ENCODE measurements at places on chromosomes 4 and X.

DNA sequence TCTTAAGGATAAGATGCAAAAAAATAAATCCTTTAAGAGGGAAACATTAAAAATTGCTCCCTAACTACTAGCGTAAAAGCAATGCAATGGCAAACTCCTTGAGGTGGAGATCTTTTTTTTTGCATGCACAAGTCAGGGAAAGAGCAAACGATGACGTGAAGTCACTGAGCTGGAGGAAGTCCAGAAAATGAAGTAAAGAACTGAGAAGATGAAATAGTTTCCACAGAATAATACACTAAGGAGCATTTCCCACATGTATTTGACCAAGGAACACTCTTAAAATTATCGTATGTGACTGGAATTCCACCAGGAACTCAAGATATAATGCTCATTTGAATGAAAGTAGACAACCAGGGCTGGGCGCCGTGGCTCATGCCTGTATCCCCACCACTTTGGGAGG, 21.0 kb upstream of the DOCK11 start:
- no peak for DNase-seq

DNA sequence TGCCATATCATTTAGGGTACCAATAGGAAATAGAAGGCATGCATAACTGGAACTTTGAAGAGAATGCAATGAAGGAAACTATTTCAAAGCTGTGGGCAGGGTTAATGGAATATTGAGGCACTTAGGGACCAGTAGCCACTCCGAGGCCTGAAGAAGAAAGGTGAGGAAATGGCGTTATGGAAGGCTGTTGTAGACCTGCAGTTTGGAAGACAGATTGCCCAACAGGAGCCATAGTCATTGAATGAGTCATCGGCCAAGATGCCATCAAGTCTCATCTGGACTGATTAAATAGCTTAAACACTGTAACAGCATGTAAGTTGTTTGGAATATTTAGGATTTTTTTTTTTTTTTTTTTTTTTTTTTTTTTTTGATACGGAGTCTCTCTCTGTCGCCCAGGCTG, 11.6 kb downstream of the CXCL13 start:
- DNase-seq, result no peak

GRCh38 chrX:105865709-105866108, 43.4 kb downstream of the NRK start:
- DNase-seq, result no peak

DNA sequence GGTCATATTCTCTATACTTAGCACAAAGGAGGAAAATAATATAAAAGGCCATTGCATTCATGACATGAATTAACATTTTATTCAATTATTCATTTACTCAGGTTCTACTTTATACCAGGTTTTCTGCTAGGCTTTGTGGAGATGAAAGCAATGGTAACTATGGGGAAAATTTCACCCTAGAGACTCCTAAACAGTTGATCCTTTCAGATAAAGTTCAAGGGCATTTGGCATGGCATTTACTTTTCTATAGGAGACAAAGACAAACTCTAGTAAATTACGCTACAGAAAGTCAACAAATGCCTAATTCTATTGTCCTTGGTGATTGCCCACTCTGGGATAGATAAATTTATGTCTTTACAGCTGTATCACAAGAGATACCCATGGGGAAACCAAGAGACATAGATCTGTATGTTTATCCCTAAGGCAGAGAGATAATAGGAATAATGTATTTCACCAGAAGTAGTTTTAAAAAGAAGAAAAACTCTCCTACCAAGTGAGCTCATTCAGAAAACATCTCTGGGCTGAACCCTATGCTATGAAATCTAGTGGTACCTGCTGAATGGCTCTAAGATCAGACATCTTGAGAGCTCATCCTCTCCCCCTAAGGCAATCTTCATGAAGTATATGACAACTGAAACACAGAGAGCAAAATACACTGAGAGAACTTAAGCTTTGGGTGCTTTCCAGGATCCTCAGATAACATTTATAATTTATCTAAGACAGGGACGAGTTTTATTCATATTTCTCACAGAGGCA, 316.7 kb downstream of the ANTXR2 start:
- no peak for DNase-seq

GRCh38 chr4:71113294-71113693, 119.8 kb downstream of the DCK start:
- no peak for DNase-seq

GRCh38 chr4:139374251-139374650, 72.0 kb upstream of the NDUFC1 start:
- no peak for DNase-seq

DNA sequence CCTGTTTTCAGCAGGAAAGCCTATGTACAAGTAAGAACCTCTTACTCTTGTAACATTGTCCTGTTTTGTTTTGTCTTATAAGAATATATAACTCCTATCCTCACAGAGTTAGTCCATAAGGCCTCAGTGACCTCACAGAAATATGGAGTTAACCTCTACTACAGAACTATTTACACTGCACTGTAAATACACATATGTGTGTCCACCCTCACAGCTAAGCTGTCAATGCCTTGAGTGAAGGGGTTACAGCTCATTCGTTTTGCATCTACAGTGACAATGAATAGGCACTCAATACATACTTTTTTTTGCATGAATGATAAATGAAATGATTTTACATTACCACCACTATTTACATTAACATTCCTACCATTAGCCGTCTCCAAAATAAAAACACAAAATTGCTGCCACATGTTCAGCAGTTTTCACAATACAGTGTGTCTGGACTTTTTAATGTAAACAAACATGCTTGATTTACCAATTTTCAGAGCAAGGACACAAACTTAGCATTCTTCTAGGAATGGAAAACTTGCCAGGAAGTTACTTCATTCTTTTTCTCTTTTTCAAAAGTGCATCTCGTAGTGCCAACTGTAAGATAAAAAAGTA, 9.5 kb upstream of the NAAA start:
- no peak for DNase-seq

- DNase-seq, result no peak
Measured at GRCh38 chr4:39331191-39331590, 35.0 kb downstream of the RFC1 start.

- DNase-seq, result no peak
Measured at GRCh38 chr4:117156806-117157205, 71.4 kb upstream of the TRAM1L1 start.

- no peak for DNase-seq
Measured at GRCh38 chr4:186554914-186555827, at the start of gene MTNR1A. Gene MTNR1A (minus strand): TSS chr4:186555567. CDS start chr4:186555365, 202 bp downstream.

DNA sequence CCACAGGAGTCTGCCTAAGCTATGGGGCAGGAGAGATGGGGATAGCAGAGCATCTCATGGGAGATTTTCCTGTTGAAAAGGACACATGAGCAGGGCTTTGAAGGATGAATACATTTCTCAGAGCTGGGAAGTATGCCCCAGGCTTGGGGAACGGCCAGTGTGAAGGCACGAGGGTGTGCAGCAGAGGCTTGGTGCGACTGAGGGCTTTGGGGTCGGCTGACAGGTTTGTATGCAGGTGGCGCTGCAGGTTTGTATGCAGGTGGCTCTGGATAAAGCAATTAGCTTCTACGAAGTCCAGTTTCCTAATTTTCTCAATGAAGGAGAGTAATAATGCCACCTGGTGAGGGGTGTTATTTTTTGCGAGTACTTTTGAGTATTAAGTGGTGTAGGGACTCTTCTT, 6.8 kb upstream of the KIAA0232 start:
- no peak for DNase-seq

DNA sequence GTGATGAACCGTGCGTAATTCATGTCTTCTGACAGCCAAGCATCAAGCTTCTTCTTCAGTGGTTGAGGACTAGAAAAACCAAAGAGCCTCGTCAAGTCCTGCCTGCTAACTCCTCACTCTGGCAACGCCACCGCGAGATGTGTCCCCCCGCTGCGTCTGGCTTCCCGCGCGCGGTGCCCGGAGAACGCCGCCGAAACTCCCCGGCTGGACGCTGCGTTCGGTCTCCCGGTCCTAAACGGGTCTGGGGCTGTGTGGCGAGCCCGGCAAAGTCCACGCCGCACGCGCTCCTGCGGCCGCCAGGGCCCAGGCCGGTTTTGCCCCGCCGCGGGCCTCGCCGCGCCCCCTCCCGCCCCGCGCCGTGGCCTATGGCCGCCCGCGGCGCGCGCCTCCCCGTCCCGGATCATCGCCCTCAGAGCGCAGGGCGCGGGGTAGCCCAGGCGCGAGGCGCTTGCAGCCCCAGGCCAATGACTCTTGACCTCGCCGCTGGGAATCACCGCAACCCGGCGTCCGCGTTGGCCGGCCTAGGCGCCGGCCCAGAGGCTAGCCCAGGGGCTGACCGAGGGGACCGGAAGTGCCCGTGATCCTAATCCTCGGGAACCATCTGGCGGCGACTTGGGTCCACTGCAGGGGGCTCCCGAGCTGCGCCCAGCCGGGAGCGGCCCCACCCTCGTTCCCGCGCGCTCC, at the start of gene AADAT:
AADAT (minus strand) TSS at position 289 of the 684 bp plus-strand sequence; CDS start at position 23, 266 bp downstream.
- DNase-seq, result peak; percentile 61

DNA sequence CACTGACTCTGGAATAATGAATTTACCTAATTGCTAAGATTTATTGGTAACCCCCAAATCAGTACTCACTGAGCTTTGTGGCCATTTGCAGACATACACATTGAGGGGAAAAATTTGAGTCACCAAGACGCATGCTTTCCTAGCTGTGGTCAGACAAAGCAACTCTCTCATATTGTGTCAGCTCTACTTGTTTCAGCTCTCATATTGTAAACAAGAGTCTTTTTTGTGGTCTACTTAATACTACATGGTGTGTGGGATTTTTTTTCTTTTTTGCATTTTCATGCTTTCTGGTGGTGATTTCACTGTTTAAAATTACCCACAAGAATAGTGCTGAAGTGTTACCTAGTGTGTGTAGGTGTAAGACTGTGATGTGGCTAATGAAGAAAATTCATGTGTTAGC, 428.2 kb upstream of the GALNT7 start:
- no peak for DNase-seq

GRCh38 chr4:40881096-40881495, 131.3 kb downstream of the NSUN7 start:
- no peak for DNase-seq

GRCh38 chr4:946103-946450, 13.8 kb downstream of the TMEM175 start:
- no peak for DNase-seq

- no peak for DNase-seq
Measured at GRCh38 chr4:10810411-10810810, 125.8 kb upstream of the CLNK start.

GRCh38 chr4:165294907-165295306, 32.6 kb upstream of the MSMO1 start:
- no peak for DNase-seq

GRCh38 chr4:188158336-188158735, 19.1 kb downstream of the TRIML1 start:
- DNase-seq, result no peak

- no peak for DNase-seq
Measured at GRCh38 chrX:147838465-147839131, 73.1 kb upstream of the FMR1 start.

DNA sequence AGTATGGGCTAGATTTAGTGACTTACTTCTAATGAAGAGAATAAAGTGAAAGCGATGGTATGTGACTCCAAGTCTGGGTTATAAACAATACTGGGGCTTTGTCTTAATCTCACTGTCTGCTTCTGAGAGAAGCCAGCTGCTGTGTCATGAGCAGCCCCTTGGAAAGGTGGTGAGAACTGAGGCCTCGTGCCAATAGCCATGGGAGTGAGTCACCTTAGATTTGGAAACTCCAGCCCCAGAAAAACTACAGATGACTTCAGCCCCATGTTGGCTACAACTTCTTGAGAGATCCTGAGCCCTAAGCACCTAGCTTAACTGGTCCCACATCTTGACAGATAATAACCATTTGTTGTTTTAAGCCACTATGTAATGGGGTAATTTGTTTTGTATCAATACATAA, 77.6 kb downstream of the CWH43 start:
- no peak for DNase-seq

- no peak for DNase-seq
Measured at GRCh38 chrX:153794897-153795816, 689 bp downstream of the SSR4 start.

DNA sequence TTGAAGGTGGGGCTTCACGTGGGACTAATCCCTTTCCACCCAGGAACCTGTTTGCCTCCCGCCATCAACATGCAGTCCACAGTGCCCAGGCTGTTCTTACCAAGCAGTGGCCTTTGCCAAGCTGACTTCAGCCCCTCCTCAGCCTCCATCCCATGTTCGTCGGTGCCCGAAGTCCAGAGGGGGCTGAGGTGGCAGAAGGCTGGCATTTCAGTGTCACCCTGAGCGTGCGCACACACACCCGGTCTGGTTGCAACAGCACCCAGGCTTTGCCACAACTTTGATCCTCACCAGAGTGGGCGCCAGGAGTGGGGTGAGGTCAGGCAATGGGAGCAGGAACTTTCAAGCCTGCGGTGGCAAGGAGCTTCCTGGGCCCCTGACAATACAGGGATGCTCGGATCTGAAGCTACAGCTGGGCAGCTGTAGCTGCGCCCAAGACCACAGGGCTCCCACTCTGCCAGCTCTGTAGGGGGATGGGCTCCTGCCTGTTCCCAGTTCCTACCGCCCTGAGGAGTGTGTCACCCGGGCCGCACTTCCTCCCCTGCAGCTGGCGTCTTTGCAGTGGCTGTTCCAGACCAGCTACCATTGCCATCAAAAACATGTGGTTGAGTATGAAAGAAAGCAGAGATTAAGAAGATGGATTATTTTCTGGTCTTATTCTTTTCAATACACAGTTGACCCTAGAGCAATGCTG, 428.0 kb downstream of the EPHA5 start:
- no peak for DNase-seq

- no peak for DNase-seq
Measured at GRCh38 chrX:16633754-16634153, 16.2 kb upstream of the S100G start.

DNA sequence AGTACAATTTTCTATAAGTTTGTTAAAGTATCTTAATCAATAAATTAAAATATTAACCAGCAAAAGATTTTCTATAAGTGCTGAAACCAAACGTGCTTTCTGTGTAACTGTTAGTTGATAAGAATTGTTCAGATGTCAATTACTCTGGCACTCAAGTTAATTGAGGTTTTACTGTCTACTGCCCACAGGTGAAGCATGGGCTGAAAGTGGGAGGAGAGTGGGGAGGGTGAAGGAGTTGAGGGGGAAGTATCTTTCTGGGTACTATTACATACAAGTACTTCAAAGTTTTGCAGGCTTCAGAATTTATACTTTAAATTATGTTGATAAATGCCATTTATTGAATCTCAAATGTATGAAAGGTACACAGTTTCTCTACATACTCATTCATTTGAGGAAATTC, 19.1 kb upstream of the CXCL3 start:
- no peak for DNase-seq

DNA sequence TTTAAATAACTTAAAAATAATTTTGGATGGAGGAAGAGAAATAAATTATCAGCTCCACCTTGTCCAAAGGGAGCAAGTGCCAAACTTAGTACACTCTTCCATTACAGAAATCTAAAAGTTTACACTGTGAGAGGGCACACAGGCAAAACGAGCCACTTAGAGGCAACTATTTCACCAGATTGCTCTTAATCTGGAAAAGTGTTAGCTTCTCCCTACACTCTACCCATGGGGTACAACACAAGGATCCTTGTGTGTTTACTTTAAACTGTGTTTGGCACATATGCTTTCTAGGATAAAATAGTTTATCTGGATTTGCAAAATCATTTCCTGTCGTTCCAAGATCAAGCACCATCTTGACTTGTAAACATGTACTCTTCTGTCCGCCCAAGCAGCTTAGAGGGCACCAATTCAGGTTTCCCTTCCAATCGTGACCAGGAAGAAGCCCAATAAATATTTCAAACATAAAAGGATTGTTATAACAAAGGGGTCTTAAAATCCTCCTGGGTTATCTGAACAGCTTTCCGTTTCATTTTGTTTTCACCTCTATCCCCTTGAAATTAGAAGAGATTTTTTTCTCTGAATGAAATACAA, 29.0 kb upstream of the KDR start:
- no peak for DNase-seq
